ENCODE measurements at places on chromosomes 3 and 15.

DNA sequence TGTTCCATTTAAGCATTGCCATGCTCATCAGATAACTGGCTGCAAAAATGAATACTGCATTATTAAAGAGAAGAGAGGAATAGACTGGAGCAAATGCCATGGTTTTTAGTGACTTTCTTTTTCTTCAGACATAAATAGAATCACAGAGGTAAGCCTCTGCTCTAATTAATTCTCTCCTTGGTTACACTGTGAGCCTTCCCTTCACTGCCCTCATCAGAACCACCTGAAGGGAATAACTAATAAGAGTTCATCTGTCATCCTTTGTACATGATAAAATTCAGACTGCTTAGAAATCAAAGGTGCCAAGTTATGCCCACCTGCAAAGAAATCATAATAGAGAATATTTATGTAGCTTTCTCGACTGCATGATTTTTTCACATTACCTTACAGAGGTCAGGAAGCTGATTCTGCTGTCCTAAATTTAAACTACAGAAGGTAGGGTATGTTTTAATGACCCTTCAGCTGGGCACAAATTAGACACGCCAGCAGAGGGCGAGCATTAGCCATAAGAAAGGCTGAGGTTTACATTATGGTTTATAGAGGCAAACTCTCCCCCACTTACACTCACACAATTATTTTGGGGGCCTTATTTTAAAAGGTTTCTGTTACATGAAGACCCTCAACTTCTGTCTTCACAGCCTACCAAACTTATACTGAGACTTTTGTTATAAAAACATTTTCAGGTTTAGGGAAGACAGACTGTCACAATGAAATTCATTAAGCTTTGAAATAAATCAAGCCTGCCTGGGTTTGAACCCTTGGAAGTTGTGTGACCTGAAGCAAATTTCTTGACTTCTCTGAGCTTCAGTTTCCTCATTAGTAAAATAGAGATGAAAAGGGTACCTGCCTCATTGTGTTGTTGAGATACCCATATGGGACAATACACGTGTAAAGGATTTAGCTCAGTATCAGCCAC is 15.3 kb upstream of the UNC13C start:
- H3K4me3 ChIP-seq: no peak overlapping the region
- no peaks in the 10 kb centered on the region for H3K27me3 ChIP-seq
- H3K4me1 ChIP-seq: no peaks in the 10 kb centered on the region
- no peak overlapping the region for H3K27ac ChIP-seq

GRCh38 chr3:150960708-150961684 is 11.5 kb downstream of the CLRN1 start:
- DNase-seq: no peak
- no peaks in the 10 kb centered on the region for H3K4me1 ChIP-seq
- no peak overlapping the region for H3K4me3 ChIP-seq
- no peaks in the 10 kb centered on the region for H3K36me3 ChIP-seq
- no peaks in the 10 kb centered on the region for H3K27me3 ChIP-seq

DNA sequence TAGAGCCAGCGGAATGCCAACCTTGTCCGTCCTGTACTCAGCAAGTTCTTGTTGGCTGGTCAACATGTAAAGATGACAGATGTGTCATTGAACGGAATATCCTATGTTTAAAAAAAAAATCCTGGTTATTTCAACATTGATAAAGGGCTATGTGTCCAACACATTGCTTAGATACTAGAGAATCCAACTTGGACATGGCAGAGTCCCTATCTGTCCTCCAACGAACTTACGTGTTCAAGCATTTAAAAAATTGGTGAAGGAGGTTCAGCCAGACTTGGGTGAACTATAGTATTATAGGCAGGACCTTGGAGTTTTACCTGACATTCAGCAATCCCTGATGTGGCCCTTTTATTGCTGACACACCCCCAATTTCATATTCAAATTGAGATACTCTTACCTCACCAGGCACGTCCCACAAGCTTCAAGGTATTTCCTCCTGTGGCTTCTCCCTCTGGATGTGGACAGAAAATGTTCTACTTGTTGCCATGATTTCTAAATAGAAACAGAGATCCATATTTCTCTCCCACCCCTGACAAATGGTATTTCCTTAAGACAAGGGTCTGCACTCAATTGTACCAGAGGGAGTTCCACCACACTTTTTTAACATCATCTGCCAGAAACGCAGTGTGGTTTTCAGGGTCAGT is 207.7 kb upstream of the TPM1 start:
- H3K4me1 ChIP-seq: no peaks in the 10 kb centered on the region
- no peak overlapping the region for H3K27ac ChIP-seq
- no peak overlapping the region for H3K4me3 ChIP-seq
- no peak for DNase-seq
- H3K27me3 ChIP-seq: no peaks in the 10 kb centered on the region

GRCh38 chr15:38335116-38335515 is 82.5 kb downstream of the SPRED1 start:
- H3K36me3 ChIP-seq: no peaks in the 10 kb centered on the region
- H3K4me1 ChIP-seq: no peaks in the 10 kb centered on the region
- no peak overlapping the region for H3K4me3 ChIP-seq
- H3K27ac ChIP-seq: no peak overlapping the region
- no peaks in the 10 kb centered on the region for H3K27me3 ChIP-seq
- no peak for DNase-seq

- no peaks in the 10 kb centered on the region for H3K36me3 ChIP-seq
- no peaks in the 10 kb centered on the region for H3K4me1 ChIP-seq
- no peak overlapping the region for H3K27ac ChIP-seq
- DNase-seq: no peak
- H3K4me3 ChIP-seq: no peak overlapping the region
Measured at GRCh38 chr3:59885101-59885500, 835.3 kb upstream of the CFAP20DC start.

GRCh38 chr15:38068626-38069391 is 134.4 kb downstream of the TMCO5A start:
- H3K27me3 ChIP-seq: no peaks in the 10 kb centered on the region
- H3K4me1 ChIP-seq: peaks cover 25% of the 10 kb centered on the region
- no peak overlapping the region for H3K27ac ChIP-seq
- peak; percentile 74 for DNase-seq
- 0 out of 2 replicates have a peak overlapping the region, but pooled peaks have one; percentile 15 for H3K4me3 ChIP-seq
- H3K36me3 ChIP-seq: no peaks in the 10 kb centered on the region

DNA sequence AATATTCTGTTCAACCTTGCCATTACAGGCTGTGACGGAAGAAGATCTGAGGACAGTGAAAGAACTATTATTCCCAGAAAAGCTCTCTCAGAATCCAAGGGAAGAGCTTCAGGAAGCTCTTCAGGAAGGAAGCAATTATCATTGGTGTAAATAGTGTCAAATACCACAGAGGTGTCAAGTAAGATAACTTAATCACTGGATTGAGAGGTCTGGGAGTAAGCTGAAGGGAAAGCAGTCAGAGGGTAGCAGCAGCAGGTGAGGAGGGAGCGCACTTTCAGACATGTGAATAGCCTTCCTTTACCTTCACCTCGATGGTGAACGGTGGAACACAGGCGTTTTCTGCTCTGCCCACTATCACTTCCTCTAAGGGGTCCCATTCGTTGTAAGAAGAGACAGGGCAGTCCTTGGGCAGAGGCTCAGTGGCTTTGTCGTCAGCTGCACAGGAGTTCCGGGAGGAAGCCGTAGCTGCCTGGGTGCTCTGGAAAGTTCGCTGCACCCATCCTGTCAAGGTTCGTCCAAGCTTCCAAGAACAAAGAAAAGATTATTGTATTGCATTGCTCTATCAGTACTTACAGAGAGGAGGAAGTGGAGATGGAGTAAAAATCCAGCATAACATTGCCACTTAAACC is 1.9 kb downstream of the GATM start:
- H3K4me3 ChIP-seq: peak overlapping the region; percentile 35
- no peak overlapping the region for H3K27ac ChIP-seq
- no peaks in the 10 kb centered on the region for H3K27me3 ChIP-seq
- no peaks in the 10 kb centered on the region for H3K4me1 ChIP-seq
- DNase-seq: no peak
- H3K36me3 ChIP-seq: no peaks in the 10 kb centered on the region

- H3K4me3 ChIP-seq: no peak overlapping the region
- no peak overlapping the region for H3K27ac ChIP-seq
- no peaks in the 10 kb centered on the region for H3K36me3 ChIP-seq
- no peak for DNase-seq
Measured at GRCh38 chr3:179430277-179430870, 20.9 kb downstream of the GNB4 start.

DNA sequence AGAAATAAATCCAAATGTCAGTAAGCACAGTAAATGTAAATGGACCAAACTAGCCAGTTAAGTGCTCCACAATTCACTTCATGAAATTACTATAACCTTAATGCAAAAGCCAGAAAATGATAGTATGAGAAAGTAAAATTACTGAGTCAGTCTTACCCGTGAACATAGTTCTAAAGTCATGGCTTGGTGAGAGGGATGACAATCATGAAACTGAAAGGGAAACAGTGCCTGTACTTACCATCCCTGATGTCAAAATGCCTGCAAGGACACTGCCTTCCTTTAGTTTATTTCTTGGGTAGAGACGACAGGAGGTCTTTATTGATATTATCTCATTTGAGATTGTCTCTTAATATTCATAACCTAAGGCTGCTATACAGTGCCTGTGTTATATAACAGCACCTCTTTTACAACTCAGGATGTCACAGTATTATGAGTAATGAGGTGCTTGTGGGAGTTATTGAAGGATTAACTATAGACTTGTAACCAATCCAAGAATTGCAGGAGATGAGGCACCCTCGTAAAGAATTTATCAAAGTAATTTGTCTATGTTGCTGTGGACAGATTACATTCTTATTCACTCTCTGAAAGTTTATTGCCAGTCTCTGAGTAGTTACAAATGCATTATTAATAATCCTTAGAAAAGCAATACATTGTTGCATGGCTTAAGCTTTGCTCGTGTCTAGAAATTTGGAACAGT is 142.9 kb upstream of the BFSP2 start:
- no peaks in the 10 kb centered on the region for H3K36me3 ChIP-seq
- no peak overlapping the region for H3K27ac ChIP-seq
- peak; percentile 5 for DNase-seq
- H3K4me1 ChIP-seq: no peaks in the 10 kb centered on the region

GRCh38 chr3:107414325-107414964 is 37.2 kb downstream of the CCDC54 start:
- H3K4me1 ChIP-seq: no peaks in the 10 kb centered on the region
- no peak overlapping the region for H3K27ac ChIP-seq
- no peaks in the 10 kb centered on the region for H3K27me3 ChIP-seq

GRCh38 chr3:127590282-127590592 is 296 bp downstream of the TPRA1 start:
- H3K36me3 ChIP-seq: no peaks in the 10 kb centered on the region
- H3K4me1 ChIP-seq: peaks cover 22% of the 10 kb centered on the region
- DNase-seq: no peak
- H3K4me3 ChIP-seq: peak overlapping the region; percentile 99
- H3K27me3 ChIP-seq: no peaks in the 10 kb centered on the region

- no peaks in the 10 kb centered on the region for H3K27me3 ChIP-seq
- peak overlapping the region; percentile 95 for H3K27ac ChIP-seq
- H3K4me3 ChIP-seq: no peak overlapping the region
- H3K36me3 ChIP-seq: 0 out of 2 replicates have a peak, but pooled peaks cover 4% of the 10 kb centered on the region
Measured at GRCh38 chr15:63973212-63974009, 72.9 kb downstream of the DAPK2 start.

DNA sequence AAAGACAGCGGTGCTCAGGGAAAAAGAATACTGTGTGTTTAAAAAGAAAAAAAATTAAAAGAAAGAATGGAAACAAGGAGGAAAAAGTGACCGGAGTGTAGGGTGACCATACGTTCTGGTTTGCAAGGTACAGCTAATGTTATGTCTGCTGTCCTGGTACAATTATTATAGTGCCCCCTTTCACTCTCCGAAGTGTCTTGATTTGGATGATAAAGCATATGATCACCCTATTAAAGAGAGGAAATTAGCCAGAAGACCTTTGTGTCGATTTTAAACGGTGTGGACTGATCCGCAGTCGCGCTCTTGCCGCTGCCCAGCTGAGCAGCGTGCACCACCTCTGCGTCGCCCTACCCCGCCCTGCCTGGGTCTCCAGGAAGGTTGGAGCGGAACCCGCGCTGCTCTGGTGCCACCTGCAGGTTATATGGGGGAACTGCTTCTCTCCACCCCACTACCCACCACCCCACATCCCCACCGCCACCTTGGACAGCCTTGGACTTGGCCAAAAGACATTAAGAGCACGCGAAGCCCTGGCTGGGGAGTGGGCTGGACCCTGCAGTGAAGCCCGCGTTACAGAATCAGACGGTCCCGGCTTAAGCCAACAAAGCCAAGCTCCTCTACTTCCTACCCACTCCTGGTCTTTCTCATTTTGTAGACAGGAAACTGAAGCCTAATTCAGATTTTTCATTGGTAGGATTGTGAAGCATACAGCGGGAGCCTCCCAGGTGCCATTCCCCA is 41.2 kb upstream of the UBE2Q2 start:
- no peaks in the 10 kb centered on the region for H3K36me3 ChIP-seq
- DNase-seq: no peak
- H3K4me1 ChIP-seq: no peaks in the 10 kb centered on the region
- H3K27me3 ChIP-seq: peaks cover 1% of the 10 kb centered on the region
- no peak overlapping the region for H3K27ac ChIP-seq
- H3K4me3 ChIP-seq: no peak overlapping the region

- H3K4me1 ChIP-seq: no peaks in the 10 kb centered on the region
- H3K27me3 ChIP-seq: no peaks in the 10 kb centered on the region
- H3K36me3 ChIP-seq: no peaks in the 10 kb centered on the region
- H3K4me3 ChIP-seq: no peak overlapping the region
- no peak overlapping the region for H3K27ac ChIP-seq
Measured at GRCh38 chr3:65233561-65233960, 545.8 kb upstream of the ADAMTS9 start.

DNA sequence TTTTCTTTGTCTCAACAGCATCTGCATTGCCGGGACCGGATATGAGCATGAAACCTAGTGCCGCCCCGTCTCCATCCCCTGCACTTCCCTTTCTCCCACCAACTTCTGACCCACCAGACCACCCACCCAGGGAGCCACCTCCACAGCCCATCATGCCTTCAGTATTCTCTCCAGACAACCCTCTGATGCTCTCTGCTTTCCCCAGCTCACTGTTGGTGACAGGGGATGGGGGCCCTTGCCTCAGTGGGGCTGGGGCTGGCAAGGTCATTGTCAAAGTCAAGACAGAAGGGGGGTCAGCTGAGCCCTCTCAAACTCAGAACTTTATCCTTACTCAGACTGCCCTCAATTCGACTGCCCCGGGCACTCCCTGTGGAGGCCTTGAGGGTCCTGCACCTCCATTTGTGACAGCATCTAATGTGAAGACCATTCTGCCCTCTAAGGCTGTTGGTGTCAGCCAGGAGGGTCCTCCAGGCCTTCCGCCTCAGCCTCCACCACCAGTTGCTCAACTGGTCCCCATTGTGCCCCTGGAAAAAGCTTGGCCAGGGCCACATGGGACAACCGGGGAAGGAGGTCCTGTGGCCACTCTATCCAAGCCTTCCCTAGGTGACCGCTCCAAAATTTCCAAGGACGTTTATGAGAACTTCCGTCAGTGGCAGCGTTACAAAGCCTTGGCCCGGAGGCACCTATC is 5.0 kb downstream of the NUTM1 start:
- no peak for DNase-seq
- H3K27me3 ChIP-seq: no peaks in the 10 kb centered on the region
- H3K36me3 ChIP-seq: no peaks in the 10 kb centered on the region
- H3K4me1 ChIP-seq: no peaks in the 10 kb centered on the region
- H3K27ac ChIP-seq: no peak overlapping the region
- H3K4me3 ChIP-seq: no peak overlapping the region

DNA sequence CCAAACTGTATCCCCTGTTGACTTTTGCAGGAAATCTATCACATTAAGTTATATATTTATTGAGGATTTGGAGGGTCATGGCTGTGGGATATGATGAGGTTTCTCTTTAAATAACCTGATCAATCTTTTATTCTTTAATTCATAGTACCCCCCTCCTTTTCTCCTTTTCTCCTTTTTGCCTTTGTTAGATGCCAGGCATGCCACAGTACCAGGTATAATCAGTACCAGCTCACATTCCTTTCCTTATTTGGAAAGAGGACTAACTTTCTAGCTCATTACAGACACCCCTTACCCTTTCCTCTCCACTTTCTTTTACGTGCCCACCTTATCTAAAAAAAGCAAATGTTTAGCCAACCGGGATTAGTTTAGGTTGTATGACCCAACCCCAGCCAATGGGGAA is 326.4 kb upstream of the NAALADL2 start:
- H3K27me3 ChIP-seq: no peaks in the 10 kb centered on the region
- H3K4me1 ChIP-seq: no peaks in the 10 kb centered on the region
- no peak overlapping the region for H3K27ac ChIP-seq

Measured in GM12878 (cell line).